Substantia nigra (tissue), 51 donors: ENCODE measurements at places on chromosomes 12 and 14.

DNA sequence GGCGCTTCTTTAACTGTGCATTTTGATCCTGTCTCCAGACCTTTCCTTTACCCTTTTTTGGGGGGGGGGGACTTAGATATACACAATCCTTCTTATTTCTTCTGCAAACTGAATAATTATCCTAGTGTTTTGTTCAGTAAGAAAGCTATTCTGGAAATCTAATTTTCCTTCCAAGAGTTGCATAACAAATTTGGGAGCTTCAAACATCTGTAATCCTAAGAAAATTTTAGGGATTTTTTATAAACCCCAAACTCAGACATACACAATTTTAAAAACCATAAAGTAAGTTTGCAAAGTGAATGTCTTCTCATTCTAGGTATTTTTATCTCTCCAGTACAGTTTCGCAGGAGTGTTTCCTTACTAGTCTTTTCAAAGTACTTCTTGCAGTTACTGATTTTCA lies 182.7 kb upstream of the E2F7 start:
- DNase-seq, result no peak

DNA sequence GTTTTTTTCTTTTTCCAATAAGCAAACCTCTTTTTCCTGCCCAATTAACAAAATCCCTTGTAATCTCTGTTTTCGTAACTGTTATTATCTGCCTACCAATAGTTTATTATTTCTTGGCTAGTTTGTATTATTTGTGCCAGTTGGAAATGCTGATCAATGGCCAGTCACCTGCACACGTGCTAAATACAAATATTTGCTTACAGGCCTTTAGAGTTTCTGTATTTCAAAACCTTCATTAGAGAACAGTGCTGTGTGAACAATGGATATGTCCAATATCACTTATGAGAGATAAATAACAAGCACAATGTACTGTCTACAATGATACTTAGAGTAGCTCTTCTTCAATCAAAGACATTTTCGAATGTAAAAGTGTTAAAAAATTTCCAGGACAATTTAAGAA lies 10.8 kb upstream of the DYRK2 start:
- no peak for DNase-seq

DNA sequence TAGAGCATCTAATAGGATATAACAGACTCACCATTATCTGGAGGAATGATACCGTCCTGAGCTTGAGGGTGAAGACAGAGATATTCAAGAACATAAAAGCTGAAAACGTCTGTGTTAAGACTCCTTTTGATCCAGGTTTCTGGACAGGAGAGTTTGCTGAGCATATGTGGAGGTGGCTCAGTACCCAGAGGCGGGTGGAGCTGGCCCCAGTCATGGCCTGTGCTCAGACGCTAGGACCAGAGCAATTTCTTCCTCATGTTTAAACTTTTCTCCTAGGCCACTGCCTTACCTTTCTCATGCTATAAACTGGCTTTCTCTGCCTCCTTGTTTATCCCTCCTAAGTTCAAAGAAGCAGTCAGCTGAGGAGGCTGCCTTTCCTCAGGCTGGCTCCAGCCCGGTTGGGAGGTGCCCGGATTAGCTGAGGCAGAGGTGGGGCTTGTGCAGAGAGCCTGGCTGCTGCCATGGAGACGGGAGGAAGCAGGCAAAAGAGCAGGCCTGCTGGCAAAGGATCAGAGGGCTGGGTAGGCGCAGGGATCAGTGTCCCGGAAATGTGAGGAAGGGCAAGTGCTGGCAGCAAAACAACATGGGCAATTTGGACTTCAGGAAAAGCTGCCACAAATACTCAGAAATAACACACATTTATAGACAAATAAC lies 13.7 kb downstream of the COA8 start:
- peak; percentile 28 for DNase-seq

DNA sequence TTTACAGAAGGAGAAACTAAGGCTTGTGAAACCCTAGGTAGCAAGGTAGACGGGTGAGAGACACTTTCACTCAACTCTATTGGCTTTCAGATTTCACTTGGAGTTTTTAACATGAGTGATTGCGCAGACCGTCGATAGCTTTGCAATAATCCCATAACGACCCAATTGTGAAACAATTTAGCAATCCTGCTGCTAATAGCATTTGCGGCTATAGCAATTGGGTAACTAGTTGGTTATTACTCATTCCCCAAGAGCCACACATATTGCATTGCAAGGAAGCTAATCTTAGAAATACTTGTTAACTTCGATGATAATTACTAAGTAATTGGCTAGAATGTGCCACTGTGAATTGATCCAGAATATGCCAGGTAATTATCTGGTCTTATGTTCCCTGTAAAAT lies 159.9 kb upstream of the NOS1 start:
- no peak for DNase-seq

GRCh38 chr14:34190717-34191116 lies 239.8 kb upstream of the EGLN3 start:
- DNase-seq, result no peak

DNA sequence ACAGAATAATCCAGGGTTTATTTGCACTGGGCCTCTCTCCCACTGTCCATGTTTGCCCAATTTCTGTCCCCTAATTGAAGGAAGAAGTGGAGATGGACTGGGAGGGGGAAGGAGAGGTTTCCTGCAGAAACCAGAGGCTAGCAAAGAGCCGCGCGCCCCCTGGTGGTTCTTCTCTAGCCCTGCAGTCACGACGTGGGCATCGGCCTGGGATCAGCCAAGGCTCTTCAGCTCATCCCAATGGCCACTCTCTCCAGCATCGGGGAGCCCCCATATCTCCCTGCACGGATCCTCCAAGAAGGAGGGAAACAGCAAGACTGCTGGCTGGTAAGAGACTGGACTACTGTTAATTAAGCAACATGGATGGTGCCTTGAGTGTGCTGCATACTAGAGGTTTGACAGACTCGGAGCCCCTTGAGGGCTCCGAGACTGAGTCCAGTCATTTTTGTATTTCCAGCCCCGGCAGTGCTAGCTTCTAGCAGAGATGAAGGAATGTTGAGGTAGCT lies 18.7 kb downstream of the ZBTB39 start:
- DNase-seq, result peak; percentile 54

DNA sequence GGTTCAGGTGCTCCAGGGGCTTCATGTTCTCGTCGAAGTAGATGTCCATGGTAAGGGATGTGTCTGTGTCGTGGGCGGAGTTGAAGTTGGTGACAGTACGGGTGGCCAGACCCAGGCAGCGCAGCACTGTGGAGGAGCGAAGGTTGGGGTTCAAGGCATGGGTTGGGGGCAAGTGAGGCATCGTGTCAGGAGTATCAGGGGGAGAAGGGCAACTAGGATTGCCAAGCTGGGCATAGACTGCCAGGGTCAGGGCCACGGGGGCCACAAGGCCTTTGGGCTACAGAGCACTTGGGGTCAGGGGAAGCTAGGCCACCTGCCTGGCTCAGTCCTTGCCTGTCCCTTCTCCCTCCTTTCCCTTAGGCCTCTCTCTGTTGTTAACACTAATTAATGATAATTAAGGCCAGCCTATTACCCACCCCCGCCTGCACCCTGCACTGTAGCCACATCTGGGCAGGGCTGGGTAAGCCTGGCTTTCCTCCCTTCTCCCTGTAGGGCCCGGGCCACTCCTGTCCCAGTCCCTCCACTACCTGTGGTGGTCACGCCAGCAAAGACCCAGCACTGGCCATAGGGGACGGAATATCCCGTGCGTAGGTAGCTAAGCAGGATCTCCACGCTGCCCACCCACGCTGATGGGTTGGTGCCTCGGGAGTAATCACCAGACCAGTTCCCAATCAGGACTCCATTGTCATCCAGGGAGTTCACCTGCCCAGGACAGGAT lies 4.3 kb downstream of the TGM1 start:
- DNase-seq, result no peak

GRCh38 chr14:100584056-100585031 lies 2.9 kb downstream of the BEGAIN start:
- no peak for DNase-seq

GRCh38 chr12:2165021-2165420 lies 112.2 kb downstream of the CACNA1C start:
- DNase-seq, result no peak

GRCh38 chr12:125314051-125314755 lies 249.0 kb downstream of the AACS start:
- no peak for DNase-seq

DNA sequence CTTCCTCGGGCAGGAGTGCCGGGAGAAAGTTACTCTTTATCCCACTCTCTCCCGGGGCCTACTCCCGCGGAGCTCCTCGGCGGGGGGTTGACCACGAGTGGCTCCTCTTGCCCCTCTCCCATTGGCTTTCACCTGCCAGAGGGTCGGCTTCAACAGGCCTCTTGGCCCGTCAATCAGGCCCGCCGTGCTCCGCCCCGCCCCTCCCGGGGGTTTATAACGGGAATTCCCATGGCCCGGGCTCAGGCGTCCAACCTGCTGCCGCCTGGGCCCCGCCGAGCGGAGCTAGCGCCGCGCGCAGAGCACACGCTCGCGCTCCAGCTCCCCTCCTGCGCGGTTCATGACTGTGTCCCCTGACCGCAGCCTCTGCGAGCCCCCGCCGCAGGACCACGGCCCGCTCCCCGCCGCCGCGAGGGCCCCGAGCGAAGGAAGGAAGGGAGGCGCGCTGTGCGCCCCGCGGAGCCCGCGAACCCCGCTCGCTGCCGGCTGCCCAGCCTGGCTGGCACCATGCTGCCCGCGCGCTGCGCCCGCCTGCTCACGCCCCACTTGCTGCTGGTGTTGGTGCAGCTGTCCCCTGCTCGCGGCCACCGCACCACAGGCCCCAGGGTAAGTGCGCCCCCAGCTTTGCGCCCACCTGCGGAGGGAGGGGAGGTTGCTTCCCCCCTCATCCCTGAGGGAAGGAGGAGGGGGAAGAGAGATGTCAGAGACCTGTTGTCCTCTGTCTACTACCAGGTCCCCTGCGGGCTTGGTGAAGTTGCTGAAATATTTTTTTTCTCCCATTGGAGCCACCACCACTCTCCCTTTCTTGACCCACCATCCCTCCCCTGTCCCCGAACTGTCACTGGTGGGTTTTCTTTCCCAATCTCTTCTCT lies at the start of gene SMOC1:
Gene SMOC1, plus strand, starts transcription at position 242 of the 869 bp plus-strand sequence. Its CDS starts 263 bp downstream, at position 505.
- peak; percentile 85 for DNase-seq

- no peak for DNase-seq
Measured at GRCh38 chr14:90109858-90110257, 48.1 kb downstream of the KCNK13 start.

GRCh38 chr12:121089031-121089812 lies 43.5 kb upstream of the P2RX7 start:
- DNase-seq, result no peak

DNA sequence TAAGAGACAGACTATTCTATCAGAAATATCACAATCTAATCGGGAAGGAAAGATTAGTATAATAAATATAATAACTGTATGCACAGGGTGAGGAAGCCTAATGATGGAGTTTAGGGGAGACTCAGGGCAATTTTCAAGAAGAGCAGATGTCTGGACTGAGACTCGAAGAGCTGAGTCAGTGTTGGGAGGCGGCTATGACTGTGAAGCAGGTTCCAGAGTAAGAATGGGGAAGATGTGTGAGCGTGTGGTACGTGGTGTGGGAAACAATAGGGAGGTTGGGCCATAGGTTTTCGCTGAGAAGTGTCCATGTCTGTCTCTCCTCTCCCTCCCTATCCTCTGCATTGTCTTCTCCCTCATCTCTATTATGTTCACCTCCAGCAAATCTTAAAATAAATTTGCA lies 85.6 kb downstream of the LMO3 start:
- DNase-seq, result no peak

GRCh38 chr12:30201301-30202160 lies 417.8 kb upstream of the TMTC1 start:
- no peak for DNase-seq

DNA sequence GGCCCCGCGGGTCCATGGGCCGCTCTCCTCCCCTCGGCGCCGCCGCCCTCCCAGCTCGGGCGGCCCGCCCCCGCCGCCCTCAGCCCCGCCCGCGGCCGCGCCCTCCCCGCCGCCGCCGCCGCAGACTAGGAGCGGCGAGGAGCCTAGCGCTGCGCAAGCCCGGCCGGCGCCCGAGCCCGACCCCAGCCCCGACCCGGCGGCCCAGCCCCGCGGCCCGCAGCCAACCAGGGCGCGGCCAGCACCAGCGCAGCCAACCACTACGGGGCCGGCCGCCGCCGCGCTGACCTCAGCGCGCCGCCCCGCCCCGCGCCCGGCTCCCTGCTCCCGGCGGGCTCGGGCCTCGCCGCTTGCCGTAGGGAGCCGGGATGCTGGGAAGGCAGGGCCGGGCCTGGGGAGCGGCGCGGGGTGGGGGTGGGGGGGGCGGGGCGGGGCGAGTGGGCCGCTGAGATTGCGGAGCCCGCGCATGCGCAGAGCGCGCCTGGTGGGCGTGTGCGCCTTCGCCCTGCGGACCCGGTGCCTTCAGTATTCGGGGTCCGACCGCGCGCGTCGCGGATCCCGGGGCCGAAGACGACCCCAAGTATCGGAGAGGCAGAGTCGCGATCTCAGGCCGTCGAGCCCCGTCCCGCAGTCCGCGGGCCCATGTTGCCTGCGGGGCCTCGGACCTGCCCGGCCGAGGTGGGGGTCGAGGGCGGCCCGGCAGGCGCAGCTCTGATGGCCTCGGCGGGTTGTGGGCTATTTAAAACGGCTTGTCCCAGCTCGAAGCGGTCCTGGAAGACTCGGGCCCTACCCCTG lies at the start of gene CDC42BPB:
Gene CDC42BPB, minus strand, starts transcription at position 178 of the 792 bp plus-strand sequence. CDS start 376 bp downstream, outside the sequence.
- DNase-seq, result peak; percentile 82

- no peak for DNase-seq
Measured at GRCh38 chr12:132658149-132658894, 28.8 kb downstream of the POLE start.

DNA sequence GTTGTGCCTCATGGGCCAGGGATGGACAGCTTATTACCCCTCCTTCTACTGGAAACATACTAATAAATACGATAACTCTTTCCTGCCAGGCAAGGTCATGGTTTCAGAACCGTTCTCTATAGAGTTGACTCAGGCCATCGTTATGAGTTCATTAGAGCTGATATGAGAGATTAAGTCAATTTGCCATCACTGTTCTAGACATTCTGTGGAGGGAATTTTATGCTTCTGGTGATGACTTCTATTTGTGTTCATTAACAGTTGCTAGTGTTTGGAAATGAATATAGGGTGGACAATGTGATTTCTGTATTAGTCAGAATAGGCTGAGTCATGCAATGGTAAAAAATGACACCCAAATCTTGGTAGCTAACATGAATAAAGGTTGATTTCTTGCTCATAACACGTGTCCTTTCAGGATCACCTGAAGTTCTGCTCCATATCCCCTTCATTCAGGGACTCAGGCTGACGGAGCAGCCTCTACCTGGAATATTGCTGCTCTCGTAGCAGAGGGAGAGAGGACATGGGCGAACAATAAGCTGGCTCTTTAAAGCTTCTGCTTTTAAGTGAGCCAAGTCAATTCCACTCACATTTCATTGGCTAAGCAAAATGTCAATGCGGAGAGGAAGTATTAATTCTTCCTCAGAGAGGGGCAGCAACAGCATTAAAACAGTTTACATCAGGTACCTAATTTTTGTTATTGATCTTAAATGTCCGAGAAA lies 18.5 kb upstream of the TBPL2 start:
- DNase-seq, result no peak

DNA sequence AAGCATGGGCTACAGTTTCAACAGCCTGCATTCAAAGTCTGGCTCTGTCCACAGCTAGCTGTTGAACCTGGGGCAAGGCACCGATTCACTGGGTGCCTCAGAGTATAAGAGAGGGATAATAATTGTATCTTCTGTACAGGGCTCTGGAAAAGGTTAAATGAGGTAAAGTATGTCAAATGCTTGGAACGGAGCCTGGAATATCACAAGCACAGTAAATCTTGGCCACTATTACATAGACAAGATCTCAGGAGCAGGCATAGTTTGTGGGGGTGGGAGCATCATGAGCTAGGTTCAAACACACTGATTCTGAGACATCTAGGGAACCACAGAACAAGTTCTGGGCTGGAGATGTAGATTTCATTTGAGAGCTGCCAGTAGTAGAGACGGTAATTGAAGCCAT lies 203.7 kb upstream of the NUDT4 start:
- no peak for DNase-seq
